Uterine smooth muscle cell (primary cell): ENCODE measurements at places on chromosomes 4 and X. TPM values are rescaled to one million over a fixed set of nuclear protein-coding genes. Genes with fewer than 3 reads are reported as not detected.

The DSPP gene
- not detected in 2 replicates for total RNA-seq

The COL4A5 gene
- total RNA-seq, result 46.5 and 57.7 TPM in 2 replicates

The TGIF2LX gene
- total RNA-seq, result not detected in 2 replicates

The CXCL3 gene
- total RNA-seq, result 2.1 and 3.3 TPM in 2 replicates

The UCHL1 gene
- total RNA-seq, result 680 and 1,019 TPM in 2 replicates

The SMAD1 gene
- 9.2 and 16.4 TPM in 2 replicates for total RNA-seq

The IBSP gene
- not detected in 2 replicates for total RNA-seq

The MAP3K15 gene
- total RNA-seq, result 0.11 and 0.12 TPM in 2 replicates

The F8A2 gene
- not detected in 2 replicates for total RNA-seq

The PRDM8 gene
- total RNA-seq, result 7.4 and 10.1 TPM in 2 replicates

The ZNF157 gene
- total RNA-seq, result 0.11 and 0.12 TPM in 2 replicates

The SPRY1 gene
- 1.9 and 3.8 TPM in 2 replicates for total RNA-seq

The TEX13A gene
- total RNA-seq, result not detected in 2 replicates

The ATP2B3 gene
- under 0.01 TPM in 1 of 2 replicates, not detected in the other for total RNA-seq

The NEK1 gene
- total RNA-seq, result 13.6 and 15.5 TPM in 2 replicates

The APELA gene
- total RNA-seq, result not detected in 2 replicates

The FAM9C gene
- total RNA-seq, result 0.12 TPM in 1 of 2 replicates, not detected in the other

The LUZP4 gene
- not detected in 2 replicates for total RNA-seq

The SATL1 gene
- total RNA-seq, result under 0.01 TPM in 1 of 2 replicates, not detected in the other
